NCI-H2029 (cell line): ENCODE measurements at places on chromosomes 7 and 10.

DNA sequence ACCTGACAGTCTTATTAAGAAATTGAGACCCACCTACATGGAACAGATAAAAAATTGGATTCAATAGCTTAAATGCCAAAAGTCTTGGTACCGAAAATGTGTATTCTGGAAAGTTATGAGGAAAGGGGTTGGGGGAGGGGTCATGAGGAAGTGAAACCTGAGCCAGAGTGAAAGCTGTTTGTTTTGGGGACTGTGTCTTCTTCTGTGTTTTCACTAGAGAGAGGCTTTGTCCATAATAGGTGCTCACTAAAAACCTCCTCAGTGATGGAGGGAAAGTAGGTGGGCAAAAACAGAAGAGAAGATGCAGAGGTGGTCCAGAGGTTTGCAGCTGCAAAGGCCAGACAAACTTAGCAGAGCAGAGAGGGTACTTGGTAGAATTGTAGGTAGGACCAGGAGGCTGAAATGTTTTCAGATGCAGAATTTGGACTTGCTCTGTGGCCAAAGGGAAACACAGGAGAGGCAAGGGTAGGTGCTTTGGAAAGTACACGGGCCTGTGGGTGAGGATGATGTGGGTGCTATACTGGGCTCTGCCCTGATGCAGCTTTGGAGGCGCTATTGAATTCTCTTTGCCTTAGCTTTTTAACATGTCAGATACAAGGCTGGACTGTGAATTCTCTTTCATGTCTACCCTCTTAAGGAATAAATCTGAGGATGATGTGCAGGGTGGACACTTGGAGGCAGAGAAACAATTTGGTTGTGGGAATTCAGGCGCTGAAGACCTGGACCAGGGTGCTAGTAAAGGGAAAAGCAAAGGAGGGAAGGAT lies 254.6 kb downstream of the PTEN start:
- no peak for DNase-seq

GRCh38 chr10:122303271-122304053 lies 32.4 kb downstream of the BTBD16 start:
- no peak for DNase-seq

- no peak for DNase-seq
Observed at GRCh38 chr7:30027740-30028215, 434 bp upstream of the PLEKHA8 start.

DNA sequence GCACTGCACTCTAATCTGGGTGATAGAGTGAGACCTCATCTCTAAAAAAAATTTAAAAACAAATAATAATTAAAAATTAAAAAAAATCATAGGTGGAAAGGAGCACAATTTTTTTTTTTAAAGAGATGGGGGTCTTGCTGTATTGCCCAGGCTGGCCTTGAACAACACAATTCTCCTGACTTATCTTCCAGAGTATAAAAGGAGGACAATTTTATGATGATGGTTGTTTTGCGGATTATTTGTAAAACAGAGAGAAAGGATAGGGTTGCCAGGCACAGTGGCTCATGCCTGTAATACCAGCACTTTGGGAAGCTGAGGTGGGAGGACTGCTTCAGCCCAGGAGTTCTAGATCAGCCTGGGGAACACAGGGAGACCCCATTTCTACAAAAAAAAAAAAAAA lies 5.0 kb downstream of the ACTR1A start:
- no peak for DNase-seq

DNA sequence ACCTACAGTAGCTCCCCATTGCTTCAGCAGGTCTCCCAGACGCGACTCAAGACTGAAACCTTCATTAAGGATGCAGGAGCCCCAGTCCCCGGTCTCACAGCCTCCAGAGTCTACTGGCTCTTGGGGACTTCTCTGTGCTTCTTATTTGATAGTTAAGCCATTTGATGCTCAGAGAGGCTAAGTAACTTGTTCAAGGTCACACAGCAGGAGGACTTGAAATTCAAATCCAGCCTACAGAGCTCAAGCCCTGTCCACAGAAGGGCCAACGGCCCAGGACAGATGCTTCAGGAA lies 21.2 kb upstream of the ZMIZ1 start:
- no peak for DNase-seq

- DNase-seq: no peak
Observed at GRCh38 chr10:96719850-96720421, 378 bp downstream of the PIK3AP1 start.

DNA sequence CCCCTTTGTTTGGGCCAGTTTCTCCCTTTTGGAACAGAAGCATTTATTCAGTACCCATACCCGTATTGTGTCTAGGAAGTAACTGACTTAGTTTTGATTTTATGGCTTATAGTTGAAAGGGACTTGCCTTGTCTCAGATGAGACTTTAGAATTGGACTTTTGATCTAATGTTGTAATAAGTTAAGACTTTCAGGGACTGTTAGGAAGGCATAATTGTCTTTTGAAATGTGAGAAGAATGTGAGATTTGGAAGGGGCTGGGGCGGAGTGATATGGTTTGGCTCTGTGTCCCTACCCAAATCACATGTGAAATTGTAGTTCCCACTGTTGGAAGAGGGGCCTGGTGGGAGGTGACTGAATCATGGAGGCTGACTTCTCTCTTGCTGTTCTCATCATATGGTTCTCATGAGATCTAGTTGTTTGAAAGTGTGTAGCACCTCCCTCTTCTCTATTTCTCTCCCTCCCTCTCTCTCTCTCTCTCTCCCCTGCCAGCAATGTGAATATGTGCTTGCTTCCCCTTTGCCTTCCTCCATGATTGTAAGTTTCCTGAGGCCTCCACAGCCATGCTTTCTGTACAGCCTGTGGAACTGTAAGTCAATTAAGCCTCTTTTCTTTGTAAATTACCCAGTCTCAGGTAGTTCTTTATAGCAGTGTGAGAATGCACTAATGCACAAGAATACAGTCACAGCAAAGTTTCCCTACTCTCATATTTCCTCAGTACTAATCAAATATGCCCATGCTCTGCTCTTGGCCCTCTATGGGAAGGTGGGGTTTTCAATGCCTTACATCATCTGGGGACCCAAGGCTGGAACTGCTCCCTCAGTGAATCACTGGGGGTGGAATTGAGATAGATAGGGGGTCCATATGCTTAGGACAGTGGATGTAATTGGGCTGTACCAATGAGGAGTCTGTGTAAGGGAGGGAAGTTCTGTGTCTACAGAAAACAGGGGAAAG lies 17.2 kb upstream of the AKR1C1 start:
- DNase-seq: no peak

- no peak for DNase-seq
Observed at GRCh38 chr7:30183749-30184369, 49.1 kb downstream of the MTURN start.

DNA sequence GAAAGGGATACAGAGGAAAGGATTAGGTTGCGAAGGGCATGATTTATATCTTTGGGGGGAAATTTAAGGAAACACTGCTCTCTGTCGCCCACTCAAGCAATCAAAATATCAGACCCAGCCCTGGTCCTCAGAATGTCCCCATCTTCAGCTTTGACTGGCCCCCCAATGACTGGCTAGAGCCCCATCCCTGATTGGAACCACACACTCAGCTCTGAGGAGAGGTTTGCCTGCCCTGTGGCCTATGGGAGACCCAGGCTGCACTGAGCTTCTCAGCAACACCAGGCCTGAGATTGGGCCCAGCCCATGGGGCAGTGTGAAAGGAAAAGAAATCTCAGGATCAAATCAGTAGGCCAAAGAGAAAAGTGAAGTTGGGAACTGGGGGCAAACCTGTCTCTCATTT lies 69.5 kb downstream of the ADCYAP1R1 start:
- DNase-seq: no peak

GRCh38 chr7:36188906-36189305 lies 35.9 kb downstream of the EEPD1 start:
- DNase-seq: no peak

DNA sequence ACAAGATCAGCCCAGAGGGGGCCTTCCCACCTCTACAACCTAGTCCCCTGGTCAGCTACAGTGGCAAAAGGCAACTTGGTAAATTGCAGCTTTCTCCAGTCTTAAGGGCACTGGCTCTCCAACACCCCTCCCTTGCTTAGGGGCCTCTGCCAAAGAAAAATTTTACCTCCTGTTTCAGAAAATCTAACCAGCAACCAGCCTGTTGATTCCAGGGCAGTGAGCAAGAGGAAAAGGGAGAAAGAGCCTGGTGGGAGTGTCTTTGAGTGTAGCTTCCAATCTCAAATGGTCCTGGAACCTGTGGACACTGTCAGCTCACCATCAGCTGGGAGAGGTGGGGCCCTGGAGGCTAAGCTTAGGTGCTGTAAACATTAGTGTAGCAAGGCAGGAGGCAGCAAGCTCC lies 22.9 kb downstream of the ACTR1A start:
- no peak for DNase-seq

DNA sequence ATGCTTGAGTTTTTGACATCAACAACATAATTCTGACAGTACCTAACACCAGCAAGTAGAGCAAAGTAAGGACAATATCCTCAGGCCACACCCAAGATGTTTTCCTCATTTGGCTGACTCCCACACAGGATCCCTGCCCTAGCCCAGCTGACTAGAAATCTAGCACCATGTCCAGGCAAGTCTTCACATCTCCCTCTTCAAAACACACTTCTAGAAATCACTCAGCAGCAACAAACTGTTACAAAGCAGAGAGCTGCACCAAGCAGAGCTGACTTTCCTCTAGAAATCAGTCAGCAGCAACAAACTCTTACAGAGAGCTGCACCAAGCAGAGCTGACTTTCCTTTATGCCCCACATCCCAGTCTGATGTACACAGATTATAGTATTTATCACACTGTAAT lies 7.7 kb downstream of the TMEM168 start:
- DNase-seq: no peak

DNA sequence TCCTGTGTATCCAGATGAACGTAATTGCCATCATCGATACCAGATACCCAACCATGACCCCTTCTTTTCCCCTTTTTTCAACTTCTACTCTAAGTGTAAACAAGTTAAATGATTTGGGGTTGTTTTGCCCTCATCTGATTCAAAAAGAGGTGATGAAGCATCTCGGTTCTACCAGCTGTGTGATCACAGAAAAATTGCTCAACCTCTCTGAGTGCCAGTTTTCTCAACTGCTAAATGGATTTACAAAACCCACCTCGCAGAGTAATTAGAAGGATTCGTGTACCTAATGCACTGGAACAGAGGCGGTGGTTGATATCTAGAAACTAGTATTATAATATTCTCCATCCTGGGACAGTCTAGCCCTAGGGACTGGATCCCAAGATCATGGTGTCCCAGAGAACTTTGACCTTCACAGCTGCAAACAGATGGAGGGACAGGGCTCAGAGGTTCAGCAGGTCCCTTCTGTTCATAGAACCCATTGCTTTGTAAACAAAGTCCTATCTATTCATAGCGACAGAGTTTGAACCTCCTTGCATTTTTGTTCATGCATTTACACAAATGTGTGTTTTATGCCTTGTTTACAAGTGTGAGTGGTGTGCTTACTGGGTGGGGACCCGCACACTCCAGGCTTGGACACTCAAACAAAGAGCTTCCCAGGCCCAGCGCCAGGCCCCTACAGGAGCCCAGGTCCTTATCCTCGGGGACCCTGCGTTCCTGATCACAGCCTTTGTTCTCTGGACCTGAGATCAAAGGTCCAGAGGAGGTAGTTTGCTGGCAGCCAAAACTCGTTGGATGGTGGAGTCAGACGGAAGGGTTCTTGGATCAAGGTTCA lies 46.4 kb downstream of the CALML3 start:
- no peak for DNase-seq

GRCh38 chr7:44534087-44534486 lies 7.0 kb downstream of the NPC1L1 start:
- DNase-seq: peak; percentile 62

GRCh38 chr10:38003588-38003987 lies 6.9 kb upstream of the ZNF33A start:
- DNase-seq: no peak

DNA sequence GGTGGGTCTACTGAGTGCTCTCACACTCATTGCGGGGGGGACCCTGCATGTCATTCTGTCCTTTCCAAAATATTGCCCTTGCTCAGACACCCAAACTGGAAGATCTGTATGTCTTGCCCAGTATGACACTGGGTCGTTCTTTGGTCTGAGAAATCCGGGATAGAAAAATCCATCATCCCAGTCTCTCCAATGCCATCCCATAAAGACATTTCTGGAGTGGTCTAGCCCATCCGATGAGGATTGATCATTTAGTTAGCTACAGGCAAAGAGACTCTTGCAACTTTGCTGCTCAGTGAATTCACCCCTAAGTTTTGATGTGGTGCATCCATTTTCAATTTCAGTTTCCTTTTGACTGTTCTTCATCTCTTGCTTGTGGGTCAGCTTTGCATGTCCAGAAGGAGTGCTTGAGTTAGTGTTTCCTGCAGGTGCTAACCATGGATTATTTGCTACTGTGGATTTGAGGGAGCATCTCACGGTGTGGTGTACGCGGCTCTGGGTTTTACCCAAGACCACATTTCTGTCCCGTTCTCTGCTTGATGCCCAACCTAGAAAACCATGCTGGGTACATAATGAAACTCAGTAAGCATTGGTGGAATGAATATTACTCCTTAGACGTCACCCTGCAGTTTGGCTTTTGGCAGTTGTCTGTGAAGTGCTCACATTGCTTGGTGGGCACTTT lies 247.0 kb upstream of the MKI67 start:
- no peak for DNase-seq

DNA sequence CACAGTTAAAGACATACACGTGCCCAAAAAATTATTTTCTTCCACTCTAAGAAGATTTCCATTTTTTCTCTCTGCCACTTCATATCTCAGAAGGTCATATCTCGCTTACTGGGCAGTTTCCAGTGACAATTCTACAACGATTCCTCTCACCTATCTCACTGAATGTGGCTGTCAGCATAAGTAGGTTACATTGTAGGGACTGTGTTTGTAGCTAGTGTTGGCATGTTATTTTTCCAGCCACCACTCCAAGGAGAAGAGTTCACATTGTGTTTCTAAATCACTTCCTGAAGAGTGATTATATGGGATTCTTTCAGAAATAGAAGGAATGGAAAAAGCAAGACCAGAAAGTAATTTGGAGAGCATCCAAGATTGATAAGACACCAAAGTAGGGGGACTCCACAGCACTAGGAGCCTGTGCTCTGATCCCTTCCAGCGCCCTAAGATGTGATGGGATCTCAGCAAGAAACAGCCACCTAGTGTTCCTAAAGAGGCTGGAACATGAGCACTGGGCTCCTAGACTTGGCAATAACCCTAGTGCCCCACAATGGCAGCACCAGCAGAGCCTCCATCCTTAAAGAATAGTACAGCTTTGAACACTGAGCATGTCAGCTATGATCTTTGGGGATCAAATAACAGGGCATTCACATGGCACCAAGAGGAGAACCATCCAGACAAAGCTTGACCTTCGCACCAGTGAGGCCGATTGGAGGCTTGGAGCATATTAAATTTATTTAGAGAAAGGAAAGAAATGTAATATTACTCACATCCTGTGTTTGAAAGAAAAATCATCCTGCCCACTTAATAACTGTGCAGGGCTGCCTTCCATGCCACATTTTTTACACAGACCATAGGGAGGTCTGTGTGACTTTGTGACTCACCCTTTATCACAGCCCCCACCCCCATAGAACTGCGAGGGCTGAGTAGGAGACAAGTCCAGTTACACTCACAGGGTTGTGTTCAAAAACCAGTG lies 51.8 kb downstream of the CAV1 start:
- no peak for DNase-seq
